ENCODE measurements at places on chromosomes 7 and 10.
A peak's percentile ranks its signal among the peaks of the same experiment; 100 is the strongest.

- DNase-seq = peak; percentile 63
Measured at GRCh38 chr7:73718905-73719805, at the start of gene STX1A. TSS of gene STX1A (minus strand) at chr7:73719669. CDS start at chr7:73719631, 38 bp downstream.

- no peak for DNase-seq
Measured at GRCh38 chr10:131876508-131876907, 24.3 kb upstream of the PPP2R2D start.

DNA sequence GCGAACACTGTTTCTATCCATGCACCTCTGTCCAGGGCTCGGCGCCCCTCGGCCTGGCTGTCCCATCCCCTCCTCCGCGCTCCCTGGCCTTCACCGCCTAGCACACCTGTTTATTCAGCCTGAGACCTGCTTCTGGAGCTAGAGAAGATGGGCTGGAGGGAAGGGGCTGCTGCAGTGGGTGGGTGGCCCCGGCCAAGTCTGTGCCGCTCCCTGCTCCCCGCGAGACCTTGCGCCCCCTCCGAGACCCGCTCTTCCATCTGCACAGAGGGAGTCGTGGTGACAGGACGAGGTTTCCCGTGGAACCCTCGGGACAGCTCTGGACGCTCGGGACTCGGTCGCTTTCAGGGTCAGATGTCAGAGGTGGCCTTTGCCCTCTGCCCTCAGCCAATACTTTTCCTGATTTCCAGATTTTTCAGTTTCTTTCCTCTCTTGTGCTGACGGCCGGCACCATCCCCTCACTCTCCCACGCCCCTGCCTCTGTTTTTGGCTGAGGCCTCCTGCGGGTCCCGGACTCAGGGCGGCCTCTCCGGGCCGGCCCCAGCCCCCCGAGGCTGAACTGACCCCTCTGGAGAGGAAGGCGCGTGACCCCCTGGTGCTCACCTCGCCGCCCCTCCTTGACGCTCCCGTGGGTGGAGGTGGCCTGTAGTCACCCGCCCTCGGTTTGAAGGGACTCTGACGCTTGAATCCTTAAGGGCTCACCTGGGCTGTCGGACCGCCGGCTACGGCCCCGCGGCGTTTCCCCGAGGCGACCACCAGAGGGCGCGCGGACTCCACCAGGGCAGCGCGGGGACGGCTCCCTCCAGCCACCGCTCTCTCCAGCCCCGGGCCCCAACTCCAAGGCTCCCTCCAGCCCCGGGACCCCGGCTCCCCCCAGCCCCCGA lies 15.6 kb downstream of the SHH start:
- DNase-seq = peak; percentile 68

DNA sequence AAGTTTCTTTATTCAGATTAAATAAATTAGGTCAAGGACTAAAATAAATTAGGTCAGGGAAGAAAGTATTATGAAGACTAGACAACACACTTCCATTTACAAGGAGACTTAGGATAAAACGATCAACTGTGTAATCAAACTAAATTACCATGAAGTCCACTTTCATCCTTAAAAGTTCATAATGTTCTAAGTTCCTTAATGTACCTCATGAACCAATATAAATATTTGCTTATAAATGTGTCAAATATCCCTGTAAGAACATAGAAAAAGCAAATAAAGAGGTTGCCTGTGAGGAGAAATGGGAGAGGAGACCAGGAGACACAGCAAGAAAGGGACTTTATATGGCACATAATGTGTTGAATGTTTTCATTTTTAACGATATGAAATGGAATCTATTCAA lies 345.6 kb downstream of the PARD3 start:
- DNase-seq = no peak

GRCh38 chr7:6652446-6653011 lies 15.4 kb downstream of the ZNF316 start:
- DNase-seq = no peak

DNA sequence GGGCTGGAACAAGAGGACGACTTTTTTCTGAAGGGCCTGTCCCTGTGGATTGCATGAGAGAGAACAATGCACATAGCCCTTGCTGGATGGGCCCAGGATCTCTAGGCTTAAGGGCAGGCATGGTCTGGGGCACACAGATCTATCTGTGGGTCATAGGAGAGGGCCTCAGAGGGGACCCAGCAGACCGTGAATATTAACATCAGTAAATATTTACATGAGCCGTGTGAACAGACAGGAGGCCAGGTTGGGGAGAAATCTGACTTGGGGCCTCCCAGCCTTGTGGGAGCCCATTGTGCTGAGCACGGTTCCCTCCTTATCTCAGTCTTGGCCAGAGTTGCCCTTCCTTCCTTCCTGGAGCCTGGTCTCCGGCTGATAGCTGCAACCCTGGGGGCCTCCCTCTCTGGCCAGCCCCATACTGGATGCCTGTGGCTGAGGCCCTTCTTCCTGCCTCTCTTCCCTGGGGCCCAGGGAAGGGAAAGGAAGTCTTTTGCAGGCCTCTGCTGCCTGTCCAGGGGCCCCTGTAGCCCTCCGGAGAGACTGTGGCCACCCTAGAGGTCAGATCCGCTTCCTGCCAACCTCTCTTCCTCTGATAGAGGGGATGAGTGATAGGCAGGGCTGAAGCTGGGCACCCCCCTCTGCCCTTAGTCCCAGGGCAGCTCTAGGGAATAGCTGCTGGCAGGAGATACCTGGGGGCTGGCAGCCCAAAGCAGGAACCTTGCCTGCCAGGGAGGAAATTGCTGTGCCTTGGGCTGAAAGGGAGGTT lies 44.5 kb upstream of the TRIM8 start:
- DNase-seq = no peak

- DNase-seq = no peak
Measured at GRCh38 chr7:73941836-73942551, 81.0 kb downstream of the TMEM270 start.
